ENCODE measurements at places on chromosomes 1 and 21.
A peak's percentile ranks its signal among the peaks of the same experiment; 100 is the strongest.

GRCh38 chr1:6850537-6850936, 65.3 kb downstream of the CAMTA1 start:
- no peak for DNase-seq

DNA sequence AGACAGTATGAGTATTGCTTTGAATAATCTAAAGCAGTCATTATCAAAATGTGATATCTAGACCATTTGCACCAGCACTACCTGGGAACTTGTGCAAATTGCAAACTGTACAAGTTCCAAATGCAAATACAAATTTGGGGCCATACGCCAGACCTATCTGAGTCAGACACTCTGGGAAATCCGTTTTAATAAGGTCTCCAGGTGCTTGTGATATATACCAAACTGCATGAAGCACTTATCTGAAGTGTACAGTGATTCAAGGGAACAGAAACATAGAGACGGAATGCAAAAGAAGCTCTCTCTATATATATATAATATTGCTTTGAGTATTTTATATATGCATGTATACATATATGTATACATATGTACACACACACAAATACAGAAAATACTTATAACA, 36.2 kb upstream of the ASPM start:
- DNase-seq: no peak

- no peak for DNase-seq
Measured at GRCh38 chr21:33948951-33949444, 33.4 kb upstream of the ATP5PO start.

GRCh38 chr1:207818971-207819451, 67.2 kb downstream of the CD46 start:
- DNase-seq: no peak

- no peak for DNase-seq
Measured at GRCh38 chr1:47688461-47689296, 250.8 kb downstream of the FOXD2 start.

DNA sequence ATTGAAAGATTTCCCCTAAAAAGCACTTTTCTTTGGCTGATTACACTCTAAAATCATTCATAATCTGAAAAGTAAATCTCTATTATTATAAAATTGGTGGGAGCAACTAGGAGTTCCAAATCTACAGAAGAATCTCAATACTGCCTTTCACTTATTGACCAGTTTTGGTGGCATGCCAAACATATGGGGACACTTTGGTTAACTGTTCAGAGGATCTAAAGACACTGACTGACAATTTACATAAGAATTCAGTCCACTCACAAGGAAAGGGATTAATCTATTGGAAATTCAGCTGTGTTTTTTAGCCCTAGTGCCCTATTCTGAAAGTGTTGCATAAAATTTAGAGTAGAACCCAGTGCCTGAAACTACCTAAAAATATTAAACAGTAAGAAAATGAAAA, 113.6 kb downstream of the LRRC40 start:
- no peak for DNase-seq

DNA sequence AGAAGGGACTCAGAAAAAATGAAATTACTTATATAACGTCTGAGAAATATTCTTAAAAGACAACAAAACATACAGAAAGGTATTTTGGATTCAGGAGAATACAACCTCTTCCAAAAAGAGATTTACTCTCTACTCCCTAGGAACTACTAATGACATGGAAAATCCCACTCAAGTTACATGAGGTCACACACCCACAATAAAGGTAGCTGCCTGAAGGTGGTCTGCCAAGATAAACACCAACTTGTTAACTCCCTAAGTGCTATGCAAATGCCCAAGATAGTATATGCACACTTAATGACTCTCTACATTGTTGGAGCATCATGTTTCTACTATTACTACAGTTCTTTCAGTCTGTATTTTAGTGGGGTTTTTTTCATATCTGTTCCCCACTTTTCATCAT, 26.5 kb downstream of the RERE start:
- DNase-seq: no peak

DNA sequence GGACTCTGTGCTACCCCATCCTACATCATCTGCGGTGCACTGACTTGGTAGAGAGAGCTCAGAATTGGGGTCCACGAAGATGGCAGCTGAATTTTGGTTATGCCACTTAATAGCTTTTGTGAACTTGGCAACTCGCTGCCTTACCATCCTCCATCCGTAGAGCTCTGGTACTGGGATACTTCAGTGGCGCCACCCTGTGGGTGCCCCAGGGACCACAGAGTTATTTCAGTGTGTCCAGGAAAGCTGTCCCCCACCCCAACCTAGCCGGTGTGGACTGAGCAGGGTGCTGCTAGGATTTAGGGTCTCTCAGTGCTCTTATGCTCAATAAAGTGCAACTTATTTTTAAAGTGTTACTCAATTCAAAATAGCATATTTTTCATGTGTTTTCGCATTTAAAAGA, 9.0 kb upstream of the USF1 start:
- no peak for DNase-seq

DNA sequence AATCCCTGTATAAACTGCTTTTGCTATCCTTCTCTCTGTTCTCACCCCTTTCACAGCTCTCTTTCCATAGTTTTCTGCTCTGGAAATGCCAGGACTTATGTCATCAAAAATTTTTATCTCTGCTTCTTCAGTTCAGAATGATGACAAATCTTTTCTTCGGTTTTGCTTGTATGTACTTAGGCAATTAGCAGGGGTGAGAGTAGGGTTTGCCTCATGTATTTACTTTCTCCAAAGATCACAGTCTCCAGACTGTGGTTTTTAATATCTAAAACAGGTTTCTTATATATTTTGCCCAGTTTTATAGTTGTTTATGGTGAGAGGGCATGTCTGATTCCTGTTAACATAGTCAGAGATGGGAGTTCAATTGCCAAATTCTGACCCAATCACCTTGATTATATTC, 235.4 kb upstream of the LYPLAL1 start:
- no peak for DNase-seq

- DNase-seq: no peak
Measured at GRCh38 chr1:202234331-202235002, 40.9 kb downstream of the LGR6 start.

- no peak for DNase-seq
Measured at GRCh38 chr1:121418369-121419049, 233.7 kb downstream of the SRGAP2C start.

DNA sequence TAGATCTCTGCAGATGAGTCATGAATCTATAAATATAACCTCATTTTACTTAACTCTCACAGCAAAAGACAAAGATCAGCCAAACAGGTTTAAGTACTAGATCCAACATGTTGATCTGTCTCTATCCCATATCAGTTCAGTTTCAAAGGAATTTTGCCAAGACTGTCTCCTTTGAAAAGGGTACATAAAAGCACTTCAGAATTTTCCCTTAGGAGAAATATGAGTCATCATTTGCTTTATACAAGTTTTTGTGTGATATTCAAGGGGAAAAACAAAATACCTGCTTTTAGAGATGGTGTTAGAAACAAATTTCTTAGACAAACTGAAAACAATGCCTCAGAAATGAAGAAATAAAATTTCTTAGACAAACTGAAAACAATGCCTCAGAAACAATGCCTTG, 73.5 kb upstream of the LRRC7 start:
- DNase-seq: no peak

DNA sequence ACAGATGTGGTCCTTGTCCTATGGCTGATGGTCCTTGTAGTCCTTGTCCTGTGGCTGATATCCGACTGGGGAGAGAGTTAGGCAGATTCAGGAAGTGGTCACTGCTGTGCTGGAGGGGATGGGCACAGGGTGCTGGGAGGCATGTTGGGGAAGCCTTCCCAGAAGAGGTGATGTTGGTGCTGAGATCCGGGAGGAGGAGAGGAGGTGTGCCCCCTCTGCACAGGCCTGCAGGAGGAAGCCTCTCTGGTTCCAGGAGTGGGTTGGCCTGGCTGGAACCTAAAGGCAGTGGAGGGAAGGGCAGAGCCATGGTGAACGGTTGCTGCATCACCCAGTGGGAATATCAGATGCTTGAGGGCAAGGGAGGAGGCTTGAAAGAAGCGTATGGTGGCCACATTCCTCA, 14.7 kb downstream of the COQ8A start:
- DNase-seq: no peak

GRCh38 chr1:198492872-198493271, 47.6 kb downstream of the ATP6V1G3 start:
- DNase-seq: no peak

DNA sequence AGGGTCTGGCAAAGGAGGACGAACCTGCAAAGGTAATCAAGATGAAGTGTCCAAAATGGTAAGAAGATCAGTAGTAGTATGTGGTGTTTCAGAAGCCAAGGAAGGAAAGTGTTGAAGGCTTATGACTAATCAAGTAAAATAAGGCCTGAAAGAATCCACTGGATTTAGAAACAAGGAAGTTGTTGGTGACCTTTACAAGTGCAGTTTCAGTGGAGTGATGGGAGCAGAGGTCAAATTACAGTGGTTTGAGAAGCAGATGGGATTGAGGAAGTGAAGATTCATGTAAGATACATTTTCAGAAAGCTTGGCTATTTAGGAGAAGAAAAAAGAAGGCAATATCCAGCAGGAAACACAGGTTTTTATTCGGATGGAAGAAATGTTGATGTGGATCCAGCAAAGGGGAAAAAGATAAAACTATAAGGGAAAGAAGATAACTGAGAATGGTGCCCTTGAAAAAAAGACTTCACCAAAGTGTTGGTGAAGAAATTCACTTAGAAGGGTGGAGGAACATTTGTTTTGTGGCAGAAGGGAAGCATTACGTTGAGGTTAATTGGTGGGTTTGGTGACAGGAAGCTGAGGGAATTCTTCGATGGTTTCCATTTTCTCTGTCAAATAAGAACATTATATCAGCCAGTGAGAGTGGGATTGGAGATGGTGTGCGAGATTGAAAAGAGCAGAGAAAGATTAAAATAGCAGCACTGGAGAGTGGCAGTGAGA, 2.1 kb downstream of the ARMH1 start:
- peak; percentile 60 for DNase-seq

- DNase-seq: no peak
Measured at GRCh38 chr1:17187051-17187450, 17.9 kb upstream of the PADI1 start.

DNA sequence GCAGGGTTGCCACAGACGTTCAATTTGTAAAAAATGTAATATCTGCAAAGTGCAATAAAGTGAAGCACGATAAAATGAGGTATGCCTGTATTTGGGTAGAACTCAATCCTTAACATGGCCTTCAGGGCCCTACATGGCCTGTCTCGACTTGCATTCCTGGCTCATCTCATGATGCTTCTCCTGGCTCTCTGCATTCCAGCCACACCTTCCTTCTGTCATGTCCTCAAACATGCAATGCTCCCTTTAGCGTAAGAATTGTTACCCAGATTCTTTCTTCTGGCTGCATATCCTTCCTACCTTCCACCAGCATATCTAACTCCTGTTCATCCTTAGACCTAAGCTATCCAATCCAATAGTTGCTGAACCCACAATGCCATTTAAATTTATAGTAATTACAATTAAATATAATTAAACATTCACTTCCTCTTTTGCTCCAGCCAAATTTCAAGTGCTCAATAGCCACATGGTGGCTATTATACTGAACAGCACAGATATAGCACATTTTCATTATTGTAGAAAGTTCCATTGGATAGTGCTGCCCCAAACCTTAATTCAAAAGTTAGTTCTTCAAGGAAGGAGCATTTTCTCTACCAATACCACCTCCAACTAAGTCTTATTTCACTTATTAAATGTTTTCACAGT, 32.6 kb downstream of the FGGY start:
- DNase-seq: no peak

DNA sequence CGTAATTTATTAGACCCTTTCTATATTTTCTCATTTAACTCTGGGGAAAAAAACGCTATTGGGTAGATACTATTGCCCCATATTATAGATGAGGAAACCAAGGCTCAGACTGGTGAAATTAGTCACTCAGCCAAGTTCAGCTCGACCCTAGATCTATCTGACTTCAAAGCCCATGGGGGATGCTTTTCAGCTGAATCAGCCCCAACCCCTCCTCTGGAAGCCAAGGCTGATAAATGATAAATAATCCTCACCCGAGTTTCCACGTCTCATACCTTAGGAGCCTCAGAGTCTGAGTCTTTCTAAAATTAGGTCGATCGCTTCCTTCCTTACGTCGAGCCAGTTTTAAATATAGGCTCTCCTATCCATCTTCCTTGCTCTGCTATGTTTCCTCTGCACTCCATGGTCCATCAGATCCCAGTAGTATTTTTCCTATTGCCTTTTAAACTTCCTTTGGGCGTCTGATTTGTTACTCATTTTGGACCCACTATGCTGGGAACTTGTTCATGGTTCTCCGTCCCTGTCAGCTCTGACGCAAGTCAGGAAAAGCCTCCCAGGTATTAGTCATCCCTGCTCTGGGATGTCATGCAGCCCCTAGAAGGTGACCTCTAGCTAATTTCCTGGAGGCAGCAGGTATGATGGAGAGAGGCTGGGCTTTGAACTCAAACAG, 122.8 kb downstream of the PLPP3 start:
- no peak for DNase-seq

DNA sequence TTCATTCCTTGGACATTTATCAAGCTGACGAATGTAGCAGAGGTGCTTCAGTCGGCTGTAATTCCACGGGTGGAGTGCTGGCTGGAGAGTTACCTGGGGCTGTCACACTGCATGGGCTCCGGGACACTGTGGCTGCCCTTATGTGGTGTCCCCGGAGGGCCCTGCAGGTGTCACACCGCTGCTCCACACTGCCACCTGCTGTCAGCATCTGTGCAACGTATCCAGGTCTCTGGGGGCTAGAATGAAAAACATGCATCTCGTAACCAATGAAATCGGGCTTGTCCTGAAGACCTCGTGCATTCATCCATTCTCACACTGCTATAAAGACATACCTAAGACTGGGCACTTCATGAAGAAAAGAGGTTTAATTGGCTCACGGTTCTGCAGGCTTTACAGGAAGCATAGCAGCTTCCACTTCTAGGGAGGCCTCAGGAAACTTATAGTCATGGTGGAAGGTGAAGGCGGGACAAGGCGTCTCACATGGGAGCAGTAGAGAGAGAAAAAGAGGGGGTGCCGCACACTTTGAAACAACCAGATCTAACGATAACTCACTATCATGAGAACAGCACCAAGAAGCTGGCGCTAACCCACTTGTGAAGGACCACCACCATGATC, 46.7 kb upstream of the PCBP3 start:
- DNase-seq: no peak

GRCh38 chr1:173424782-173425407, 52.2 kb upstream of the PRDX6 start:
- no peak for DNase-seq

- no peak for DNase-seq
Measured at GRCh38 chr1:112030157-112030556, 40.7 kb upstream of the KCND3 start.

DNA sequence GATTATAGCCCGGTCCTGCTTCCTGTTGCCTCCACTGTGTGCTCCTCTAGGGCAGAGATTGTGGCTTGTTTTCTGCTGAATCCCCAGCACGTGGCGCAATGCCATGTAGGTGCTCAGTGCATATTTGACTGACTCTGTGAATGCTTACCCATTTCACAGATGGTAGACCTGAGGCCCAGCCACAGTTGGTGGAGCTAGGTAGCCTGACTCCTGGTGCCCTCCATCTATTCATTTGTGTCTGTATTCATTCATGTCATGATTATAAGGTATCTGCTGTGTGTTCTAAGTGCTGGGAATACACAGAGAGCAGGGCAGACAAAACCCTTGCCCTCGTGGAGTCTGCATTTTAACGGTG, 22.5 kb downstream of the TNFRSF1B start:
- DNase-seq: no peak

Data from GM12864 (cell line).